ENCODE measurements at places on chromosomes 12 and 14. TPM values are rescaled to one million over a fixed set of nuclear protein-coding genes. Genes with fewer than 3 reads are reported as not detected.

GRCh38 chr12:123916729-123917128, 55.9 kb downstream of the CCDC92 start:
- H3K27ac ChIP-seq, result no peak overlapping the region
- DNase-seq, result no peak
- H3K4me3 ChIP-seq, result no peak overlapping the region

Gene LRRC74A
- not detected for total RNA-seq

Gene NKX2-1
- total RNA-seq, result not detected

Gene ANKRD33
- 0.27 TPM for total RNA-seq

Gene INHBC
- 0.31 TPM for total RNA-seq

DNA sequence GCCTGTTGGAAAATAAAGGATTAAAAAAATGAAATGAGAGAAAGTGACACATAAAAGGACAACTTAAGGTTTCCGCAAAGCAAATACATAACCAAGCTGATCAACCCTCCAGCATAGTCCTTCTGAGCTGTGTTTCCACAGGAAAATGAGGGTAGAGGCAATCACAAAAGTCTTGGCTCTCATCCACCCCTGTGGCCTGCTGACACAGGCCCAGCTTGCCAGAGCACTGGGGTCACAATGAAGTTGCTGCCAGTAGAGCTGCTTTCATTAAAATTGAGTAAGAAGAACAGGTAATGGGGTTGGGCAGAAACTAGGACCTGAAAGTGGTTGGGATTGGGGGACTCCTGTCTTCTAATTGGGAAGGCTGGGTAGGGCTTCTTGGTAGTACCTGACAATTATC, 65.9 kb downstream of the RERG start:
- H3K27ac ChIP-seq, result no peak overlapping the region
- H3K4me3 ChIP-seq, result no peak overlapping the region
- no peak for DNase-seq
- peaks cover 47% of the 10 kb centered on the region for H3K4me1 ChIP-seq
- no peaks in the 10 kb centered on the region for H3K27me3 ChIP-seq

DNA sequence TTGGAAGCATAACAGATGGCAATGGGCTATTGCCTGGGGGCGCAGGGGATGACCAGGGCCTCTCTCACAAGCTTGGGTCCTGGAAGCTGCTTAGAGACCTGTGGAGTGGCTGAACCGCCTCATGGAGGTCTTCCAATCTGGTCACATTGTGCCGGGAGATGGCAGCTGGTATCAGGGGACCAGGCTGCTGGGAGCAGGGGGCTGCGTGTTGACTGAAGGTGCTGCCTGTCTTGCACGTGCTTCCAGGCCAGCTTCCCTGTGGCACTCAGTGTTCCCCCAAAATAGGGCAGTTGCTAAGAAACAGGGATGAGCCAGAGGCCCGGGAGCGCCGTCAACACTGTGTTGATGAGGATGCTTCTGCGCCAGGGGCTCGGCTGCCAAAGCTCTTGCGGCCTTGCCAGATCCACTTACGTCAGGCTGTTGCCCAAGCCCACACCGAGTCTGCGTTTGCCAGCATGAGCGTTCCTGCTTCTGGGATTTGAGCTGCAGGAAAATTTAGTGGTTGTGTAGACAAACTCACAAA, 39.8 kb downstream of the ELK3 start:
- no peak for DNase-seq
- no peaks in the 10 kb centered on the region for H3K4me1 ChIP-seq
- H3K27ac ChIP-seq, result no peak overlapping the region

- no peak for DNase-seq
- no peak overlapping the region for H3K4me3 ChIP-seq
- no peak overlapping the region for H3K27ac ChIP-seq
- H3K36me3 ChIP-seq, result peaks cover 1% of the 10 kb centered on the region
Measured at GRCh38 chr14:74945261-74945851, 10.0 kb downstream of the PGF start.

GRCh38 chr12:93819050-93819491, 141.9 kb downstream of the CRADD start:
- no peaks in the 10 kb centered on the region for H3K27me3 ChIP-seq
- peaks cover 24% of the 10 kb centered on the region for H3K4me1 ChIP-seq
- no peaks in the 10 kb centered on the region for H3K36me3 ChIP-seq

DNA sequence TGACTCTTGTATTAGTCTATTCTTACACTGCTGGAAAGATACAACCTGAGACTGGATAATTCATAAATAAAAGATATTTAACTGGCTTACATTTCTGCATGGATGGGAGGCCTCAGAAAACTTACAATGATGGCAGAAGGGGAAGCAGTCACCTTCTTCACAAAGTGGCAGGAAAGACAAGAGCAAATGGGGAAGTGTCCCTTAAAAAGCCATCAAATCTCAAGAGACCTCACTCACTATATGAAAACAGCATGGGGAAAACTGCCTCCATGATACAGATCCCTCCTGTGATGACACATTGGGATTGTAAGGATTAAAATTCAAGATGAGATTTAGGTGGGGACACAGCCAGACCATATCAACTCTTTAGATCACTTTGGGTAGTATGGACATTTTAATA, 83.7 kb downstream of the TMTC3 start:
- no peak overlapping the region for H3K4me3 ChIP-seq
- no peak for DNase-seq
- no peaks in the 10 kb centered on the region for H3K4me1 ChIP-seq
- H3K36me3 ChIP-seq, result peaks cover 6% of the 10 kb centered on the region

Gene CRACR2A
- 1.1 TPM for total RNA-seq
